ENCODE measurements at places on chromosomes 3 and 15.

DNA sequence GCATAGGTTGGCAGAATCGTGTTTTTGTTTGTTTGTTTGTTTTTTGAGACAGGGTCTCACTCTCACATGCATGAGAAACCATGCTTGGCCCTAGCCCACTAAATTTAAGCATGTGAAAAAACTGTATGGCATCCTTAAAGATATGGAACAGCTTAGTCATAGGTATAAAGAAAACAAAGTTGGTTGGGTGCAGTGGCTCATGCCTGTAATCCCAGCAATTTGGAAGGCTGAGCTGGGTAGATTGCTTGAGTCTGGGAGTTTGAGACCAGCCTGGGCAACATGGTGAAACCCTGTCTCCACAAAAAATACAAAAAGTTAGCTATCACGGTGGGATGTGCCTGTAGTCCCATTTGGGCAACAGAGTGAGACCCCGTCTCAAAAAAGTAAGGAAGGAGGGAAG lies 25.2 kb downstream of the EXD1 start:
- no peak for DNase-seq

DNA sequence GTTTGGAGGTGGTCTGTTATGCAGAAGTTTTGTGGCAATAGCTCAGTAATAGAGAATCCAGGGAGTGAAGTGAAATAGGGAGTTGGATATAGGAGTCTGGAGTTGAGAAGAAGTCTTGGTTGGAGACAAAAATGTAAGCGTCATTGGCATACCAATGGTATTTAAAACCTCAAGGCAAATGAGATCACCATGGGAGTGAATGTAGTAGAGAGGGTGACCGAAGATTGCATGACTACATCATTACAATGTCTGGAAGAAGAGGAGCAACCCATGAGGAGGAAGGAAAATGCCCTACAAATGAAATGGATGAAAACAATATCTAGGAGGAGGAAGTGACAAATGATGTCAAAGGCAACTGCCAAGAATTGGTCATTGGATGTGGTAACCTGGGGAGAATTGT lies 54.4 kb downstream of the CNTN4 start:
- no peak for DNase-seq

- DNase-seq, result no peak
Measured at GRCh38 chr3:29520764-29521163, 239.9 kb downstream of the RBMS3 start.

GRCh38 chr3:187434524-187434923 lies 66.3 kb downstream of the RTP4 start:
- no peak for DNase-seq

GRCh38 chr3:124529826-124530571 lies 200.3 kb upstream of the UMPS start:
- DNase-seq, result no peak
